ENCODE measurements at places on chromosomes 5 and 9.
A peak's percentile ranks its signal among the peaks of the same experiment; 100 is the strongest.

DNA sequence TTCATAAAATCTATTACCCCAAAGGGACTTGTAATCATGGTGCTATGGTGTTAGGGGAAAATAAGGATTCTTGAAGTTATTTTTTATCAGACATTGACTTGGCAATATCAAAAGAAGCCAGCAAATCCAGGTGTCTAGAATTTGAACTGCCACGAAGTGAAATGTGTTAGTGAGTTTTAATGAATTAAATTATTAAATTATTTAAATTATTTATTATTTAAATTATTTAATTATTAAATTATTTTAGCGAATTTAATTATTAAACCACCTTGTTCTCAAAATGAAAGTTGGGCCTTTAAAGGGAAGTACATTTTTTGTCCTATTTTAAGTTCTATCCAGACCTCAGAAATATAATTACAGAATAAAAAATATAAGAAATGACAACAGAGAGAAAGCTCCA lies 332.6 kb upstream of the SMC2 start:
- no peaks in the 10 kb centered on the region for H3K4me1 ChIP-seq
- H3K27me3 ChIP-seq = no peaks in the 10 kb centered on the region
- no peak for DNase-seq
- no peak overlapping the region for H3K4me3 ChIP-seq

DNA sequence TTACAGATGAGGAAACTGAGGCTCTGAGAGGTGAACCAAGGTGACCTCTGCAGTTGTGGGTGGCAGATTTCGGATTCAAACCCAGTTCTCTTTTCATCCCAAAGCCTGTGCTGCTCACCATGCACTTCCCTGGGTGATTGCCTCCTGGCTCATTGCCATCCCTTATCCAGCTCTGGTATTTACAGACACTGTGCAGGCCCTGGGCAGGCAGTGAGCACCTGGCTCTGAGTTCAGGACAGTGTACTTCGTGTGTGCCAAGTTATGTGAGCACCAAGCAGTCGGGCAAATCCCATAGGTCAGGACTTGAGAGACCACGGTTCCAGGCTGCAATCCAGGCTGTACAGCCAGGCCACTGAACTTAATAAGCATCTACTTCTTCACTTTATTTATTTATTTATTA lies 1.4 kb downstream of the LRSAM1 start:
- peaks cover 49% of the 10 kb centered on the region for H3K4me1 ChIP-seq
- H3K4me3 ChIP-seq = peak overlapping the region; percentile 92
- H3K36me3 ChIP-seq = peaks cover 47% of the 10 kb centered on the region
- no peak overlapping the region for H3K27ac ChIP-seq
- DNase-seq = no peak
- no peaks in the 10 kb centered on the region for H3K27me3 ChIP-seq

DNA sequence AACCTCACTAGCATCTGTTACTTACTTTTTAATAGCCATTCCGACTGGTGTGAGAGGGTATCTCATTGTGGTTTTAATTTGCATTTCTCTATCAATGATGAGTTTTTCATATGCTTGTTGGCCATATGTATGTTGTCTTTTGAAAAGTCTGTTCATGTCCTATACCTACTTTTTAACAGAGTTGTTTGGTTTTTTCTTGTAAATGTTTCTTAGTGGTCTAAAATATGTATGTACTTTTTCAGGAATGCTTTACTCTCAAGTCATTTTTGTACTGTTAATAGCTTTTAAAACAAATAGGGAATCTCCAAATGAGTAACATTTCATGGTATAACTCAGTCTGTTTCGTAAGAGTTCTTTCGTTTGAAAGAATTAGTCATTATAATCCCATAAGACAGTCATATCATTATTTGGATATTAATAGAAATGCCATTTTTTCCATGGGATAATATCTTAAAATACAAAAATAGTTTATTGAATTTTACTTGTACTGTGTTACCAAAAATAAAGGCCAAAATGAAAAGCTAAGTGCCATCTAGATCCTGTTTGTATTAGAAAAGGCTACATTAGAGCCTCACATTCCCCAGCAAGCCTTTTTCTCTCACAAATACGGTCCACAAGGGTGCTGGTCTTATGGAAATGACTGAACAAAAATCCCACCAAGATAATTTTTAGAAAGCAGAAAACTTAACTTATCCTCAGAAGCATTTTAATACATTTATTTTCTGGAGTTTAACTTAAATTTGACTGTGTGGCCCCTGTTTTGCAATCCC lies 247.7 kb downstream of the PJA2 start:
- no peaks in the 10 kb centered on the region for H3K4me1 ChIP-seq
- H3K4me3 ChIP-seq = no peak overlapping the region
- no peaks in the 10 kb centered on the region for H3K27me3 ChIP-seq
- no peak for DNase-seq
- no peaks in the 10 kb centered on the region for H3K36me3 ChIP-seq

GRCh38 chr5:138831703-138832102 lies 43.4 kb downstream of the LRRTM2 start:
- no peaks in the 10 kb centered on the region for H3K27me3 ChIP-seq
- H3K4me3 ChIP-seq = no peak overlapping the region
- no peak for DNase-seq
- peaks cover 6% of the 10 kb centered on the region for H3K36me3 ChIP-seq
- no peaks in the 10 kb centered on the region for H3K4me1 ChIP-seq

DNA sequence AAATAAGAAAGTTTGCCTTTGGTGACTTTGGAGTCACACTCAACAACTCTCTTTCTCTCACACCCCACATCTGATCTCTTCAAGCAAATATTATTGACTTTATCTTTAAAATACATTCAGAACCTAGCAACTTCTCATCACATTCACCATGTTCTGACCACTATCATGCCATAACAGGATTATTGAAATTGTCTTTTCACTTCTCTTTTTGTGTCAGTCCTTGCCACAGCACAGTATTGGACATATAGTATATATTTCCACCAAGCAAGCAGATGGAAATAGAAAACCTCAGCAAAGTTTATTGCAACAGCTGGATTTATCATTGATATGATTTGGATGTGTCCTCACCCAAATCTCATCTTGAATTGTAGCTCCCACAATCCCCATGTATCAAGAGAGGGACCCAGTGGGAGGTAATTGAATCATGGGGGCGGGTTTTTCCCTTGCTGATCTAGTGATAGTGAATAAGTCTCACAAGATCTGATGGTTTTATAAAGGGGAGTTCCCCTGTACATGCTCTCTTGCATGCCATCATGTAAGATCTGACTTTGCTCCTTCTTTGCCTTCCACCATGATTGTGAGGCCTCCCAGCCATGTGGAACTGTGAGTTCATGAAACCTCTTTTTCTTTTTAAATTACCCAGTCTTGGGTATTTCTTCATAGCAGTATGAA lies 26.9 kb upstream of the ITGA1 start:
- no peaks in the 10 kb centered on the region for H3K4me1 ChIP-seq
- H3K27me3 ChIP-seq = no peaks in the 10 kb centered on the region
- DNase-seq = no peak
- no peak overlapping the region for H3K4me3 ChIP-seq

- DNase-seq = no peak
- H3K27me3 ChIP-seq = peaks cover 23% of the 10 kb centered on the region
- peaks cover 13% of the 10 kb centered on the region for H3K4me1 ChIP-seq
- no peak overlapping the region for H3K27ac ChIP-seq
These were observed 90.6 kb downstream of the PSD2 start for GRCh38 chr5:139886213-139886612.

GRCh38 chr9:8492679-8493078 lies 693.1 kb upstream of the DMAC1 start:
- DNase-seq = no peak
- H3K27ac ChIP-seq = no peak overlapping the region
- no peaks in the 10 kb centered on the region for H3K36me3 ChIP-seq
- no peaks in the 10 kb centered on the region for H3K4me1 ChIP-seq
- H3K27me3 ChIP-seq = no peaks in the 10 kb centered on the region

Data from central memory CD8-positive, alpha-beta T cell (primary cell).